NCI-H1105 (cell line): ENCODE measurements at places on chromosomes 2 and 18.

DNA sequence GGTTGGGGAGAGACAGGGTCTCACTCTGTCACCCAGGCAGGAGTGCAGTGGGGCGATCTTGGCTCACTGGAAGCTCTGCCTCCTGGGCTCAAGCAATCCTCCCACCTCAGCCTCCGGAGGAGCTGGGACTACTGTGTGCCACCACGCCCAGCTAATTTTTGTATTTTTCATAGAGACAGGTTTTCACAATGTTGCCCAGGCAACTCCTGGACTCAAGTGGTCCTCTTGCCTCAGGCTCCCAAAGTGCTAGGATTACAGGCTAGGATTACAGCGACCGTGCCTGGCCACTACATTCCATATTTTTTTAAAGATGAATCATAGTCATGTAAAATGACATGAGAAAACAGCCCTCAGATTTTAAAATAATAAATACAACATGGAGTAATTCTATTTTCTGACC lies 32.3 kb downstream of the CWC22 start:
- DNase-seq, result no peak

GRCh38 chr2:63840081-63840784 lies 1.5 kb upstream of the UGP2 start:
- no peak for DNase-seq

DNA sequence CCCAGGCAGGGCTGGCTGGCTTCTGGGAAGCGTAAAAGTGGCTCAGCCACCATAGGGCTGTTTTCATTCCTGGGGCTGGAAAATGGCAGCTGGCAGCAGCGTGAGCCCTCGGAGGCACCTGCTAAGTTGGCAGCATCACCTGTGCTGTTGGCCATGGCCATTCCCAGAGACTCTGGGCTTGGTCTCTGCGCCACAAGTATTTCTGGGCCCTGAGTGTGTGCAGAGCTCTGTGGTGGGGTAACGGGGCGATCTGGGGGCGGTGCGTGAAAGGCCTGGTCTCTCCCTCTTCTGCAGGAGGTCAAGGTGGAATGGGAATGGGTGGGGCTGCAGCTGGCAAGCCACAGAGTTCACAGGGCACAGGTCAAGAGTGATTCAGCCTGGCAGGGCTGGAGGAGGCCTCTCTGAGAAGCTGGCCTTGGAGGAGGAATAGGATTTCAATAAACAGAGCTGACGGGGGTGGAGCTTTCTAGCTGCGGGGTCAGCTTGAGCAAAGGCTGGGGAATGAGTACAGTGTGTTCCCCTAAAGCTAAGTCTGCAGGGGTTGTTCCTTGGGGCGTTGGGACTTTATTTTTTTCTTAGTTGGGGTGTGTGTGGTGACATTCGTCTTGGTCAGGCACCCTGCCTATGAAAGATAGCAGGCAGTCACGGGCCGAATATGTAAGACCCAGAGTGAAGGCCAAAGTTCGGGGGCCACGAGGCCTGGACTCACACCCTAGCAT lies 10.3 kb upstream of the NTSR2 start:
- no peak for DNase-seq

DNA sequence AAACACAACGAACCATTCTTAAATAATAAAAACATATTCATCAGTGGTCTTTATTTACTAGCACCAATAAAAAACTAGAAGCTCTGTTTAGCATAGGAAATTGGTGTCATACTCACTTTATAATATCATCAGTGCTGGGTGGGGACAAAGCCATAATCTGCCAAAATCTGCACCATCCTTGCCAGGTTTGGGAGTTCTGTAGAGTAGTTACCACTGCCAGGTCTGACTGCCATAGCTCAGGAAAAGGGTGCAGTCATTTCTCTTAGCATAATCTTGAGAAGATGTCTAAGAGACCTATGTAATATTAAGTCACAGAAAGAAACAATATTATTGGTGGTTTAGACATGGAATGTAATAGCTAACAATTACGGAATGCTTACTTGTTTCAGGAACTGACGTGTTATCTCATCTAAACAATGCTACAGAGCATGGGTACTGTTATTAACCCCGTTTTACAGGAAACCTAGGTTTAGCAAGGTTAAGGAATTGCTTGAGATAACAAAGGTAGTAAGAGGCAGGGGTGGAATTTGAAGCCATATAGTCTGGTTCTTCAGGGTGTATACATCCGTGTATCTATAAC lies 1.6 kb upstream of the MARCHF7 start:
- no peak for DNase-seq

DNA sequence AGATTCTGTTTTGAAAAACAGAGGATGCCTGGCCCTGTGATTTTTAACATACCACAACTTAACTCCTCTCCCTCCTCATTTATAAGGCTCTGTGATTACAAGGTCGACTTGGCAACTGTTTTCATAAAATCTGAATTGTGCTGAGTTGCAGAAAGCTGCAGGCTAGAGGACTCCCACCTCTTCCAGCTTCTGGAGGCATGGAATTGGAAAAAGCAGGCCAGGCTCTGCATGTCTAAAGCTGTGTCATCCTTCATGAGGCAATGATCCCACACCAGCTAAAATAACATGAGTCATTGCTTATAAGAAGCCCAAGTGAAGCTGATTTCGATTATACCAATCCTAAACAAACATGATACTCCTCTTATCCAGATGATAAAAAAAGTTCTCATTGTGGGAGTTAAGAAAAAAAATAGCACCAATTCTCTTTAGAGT lies 11.7 kb downstream of the ARHGAP28 start:
- no peak for DNase-seq

DNA sequence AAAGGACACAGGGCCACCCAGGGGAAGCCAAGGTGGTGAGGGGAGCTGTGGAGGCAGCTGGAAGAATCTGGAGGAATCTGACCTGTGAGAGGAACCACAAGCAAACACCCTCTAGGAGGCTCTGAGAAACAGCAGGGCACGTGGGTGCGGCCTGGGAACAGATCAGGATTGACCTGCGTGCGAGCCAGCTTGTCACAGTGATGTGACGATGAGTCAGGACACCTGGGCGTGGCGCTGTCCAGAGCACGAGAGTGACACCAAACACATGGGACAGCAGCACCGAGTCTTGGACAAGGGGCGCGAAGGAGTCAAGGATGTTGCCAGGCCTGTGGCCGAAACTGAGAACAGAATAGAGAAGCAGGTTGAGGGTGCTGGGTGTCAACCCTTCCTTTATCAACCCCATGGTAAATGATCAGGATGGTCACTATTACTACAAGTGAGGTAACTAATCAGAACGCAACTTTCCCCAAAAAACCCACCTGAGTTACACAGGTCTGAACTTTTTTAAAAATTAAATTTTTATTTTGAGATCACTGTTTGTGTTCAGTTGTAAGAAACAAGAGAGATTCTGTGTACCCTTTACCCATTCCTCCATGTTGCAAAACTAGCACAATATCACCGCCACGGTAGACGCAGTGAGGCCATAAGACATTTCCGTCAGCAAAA lies 637 bp upstream of the SFT2D3 start:
- DNase-seq, result no peak

GRCh38 chr2:106975641-106976040 lies 89.7 kb upstream of the ST6GAL2 start:
- DNase-seq, result no peak

DNA sequence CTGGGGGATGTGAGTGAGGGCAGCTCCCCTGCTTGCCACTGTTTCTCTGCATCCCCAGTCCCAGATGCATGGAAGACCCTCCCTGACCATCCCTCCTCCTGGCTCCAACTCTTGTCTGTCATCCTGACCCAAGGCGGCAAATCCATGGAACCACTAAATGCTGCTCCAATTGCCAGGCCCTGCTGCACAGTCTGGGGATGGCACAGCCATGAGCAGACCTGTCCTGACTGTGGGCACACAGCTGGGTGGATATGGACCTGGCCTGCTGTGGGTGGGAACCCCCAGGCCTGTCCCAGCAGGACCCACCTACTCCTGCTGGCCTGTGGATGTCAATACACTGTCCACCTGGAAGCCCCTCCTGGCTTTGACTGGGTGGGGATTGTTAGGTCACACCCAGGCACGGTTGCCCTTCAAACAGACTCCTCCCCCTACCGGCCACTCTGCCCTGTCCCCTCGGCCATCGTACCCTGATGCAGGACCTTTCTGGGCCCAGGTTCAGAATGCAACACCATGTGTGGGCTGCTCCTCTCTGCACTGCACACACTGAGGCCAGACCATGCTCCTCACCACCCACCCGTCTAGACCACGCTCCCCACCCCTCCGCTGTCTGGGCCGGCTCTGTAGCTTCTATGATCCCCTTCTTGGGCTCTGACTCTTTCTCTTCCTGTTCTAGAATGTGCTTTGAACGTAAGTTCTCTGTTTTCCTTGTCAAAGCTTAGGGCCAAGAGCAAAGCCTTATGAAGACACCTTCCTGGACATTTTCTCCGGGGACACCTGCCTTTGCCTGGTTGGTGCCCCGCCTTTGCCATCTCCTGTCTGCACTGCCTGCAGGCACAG lies 57.9 kb downstream of the INPP5D start:
- no peak for DNase-seq

GRCh38 chr2:215812966-215813365 lies 200.4 kb downstream of the MREG start:
- DNase-seq, result no peak

DNA sequence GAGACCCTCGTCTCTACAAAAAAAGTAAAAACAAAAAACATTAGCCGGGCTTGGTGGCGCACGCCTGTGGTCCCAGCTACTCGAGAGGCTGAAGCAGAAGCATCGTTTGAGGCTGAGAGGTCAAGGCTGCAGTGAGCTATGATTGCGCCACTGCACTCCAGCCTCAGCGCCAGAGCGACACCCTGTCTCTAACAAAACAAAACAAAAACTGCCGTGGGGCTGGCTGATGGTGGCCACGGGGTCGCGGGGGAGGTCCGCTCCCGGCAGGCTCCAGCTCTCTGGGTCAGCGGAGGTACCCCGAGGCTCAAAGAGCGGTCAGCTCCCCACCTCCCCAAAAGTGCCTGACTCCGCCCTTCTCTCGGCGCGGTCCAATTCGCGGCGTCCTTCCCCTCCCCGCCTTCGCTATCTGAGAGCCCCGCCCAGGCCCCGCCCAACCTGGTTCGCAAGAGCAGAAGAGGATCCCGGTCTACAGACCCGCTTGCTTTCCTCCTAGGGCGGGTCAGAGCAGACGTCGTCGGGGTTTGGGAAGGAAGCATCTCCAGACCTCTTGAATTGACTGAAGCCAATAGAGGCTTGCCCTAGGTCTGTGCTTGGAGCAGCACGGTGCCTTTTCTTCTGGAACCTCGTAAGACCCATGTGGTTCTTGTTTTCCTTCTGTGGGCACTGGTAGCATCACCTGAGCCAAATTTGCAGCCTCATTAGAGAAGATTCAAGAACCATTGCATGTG lies 7.8 kb downstream of the RAX start:
- no peak for DNase-seq

GRCh38 chr18:41955688-41956087 lies 654 bp downstream of the PIK3C3 start:
- DNase-seq, result no peak

- no peak for DNase-seq
Measured at GRCh38 chr2:75632813-75633212, 13.8 kb upstream of the MRPL19 start.

GRCh38 chr2:230124757-230125431 lies 56.2 kb upstream of the SLC16A14 start:
- DNase-seq, result no peak

DNA sequence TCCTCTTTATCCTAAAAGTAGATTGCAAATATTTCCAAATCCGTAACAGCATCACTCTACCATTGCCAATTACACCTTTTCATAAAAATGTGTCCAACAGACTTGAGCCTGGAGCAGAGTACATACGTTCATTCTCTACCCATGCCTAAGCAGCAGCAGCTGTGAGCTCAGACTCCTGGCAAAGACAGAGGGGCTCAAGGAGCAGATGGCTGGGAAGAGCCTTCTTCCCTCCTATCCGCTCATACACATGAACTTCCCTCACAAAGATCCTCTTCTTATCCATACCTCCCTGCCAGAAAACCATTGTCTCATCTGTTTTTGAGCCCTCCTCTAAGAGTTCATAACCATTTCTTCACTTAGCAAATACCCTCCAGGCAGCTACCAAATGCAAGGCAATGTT lies 164.3 kb upstream of the ARL4C start:
- no peak for DNase-seq

GRCh38 chr18:78965917-78966792 lies 13.5 kb upstream of the SALL3 start:
- no peak for DNase-seq

- peak; percentile 66 for DNase-seq
Measured at GRCh38 chr18:35756506-35757117, 175.1 kb downstream of the GALNT1 start.

- no peak for DNase-seq
Measured at GRCh38 chr2:177545981-177546585, 153.5 kb downstream of the AGPS start.

GRCh38 chr2:149422337-149422990 lies 92.1 kb downstream of the LYPD6 start:
- DNase-seq, result no peak

- DNase-seq, result no peak
Measured at GRCh38 chr2:134623796-134624195, 95.0 kb downstream of the TMEM163 start.

GRCh38 chr2:45789317-45789716 lies 137.8 kb downstream of the PRKCE start:
- no peak for DNase-seq

GRCh38 chr2:53672881-53673522 lies 94.6 kb upstream of the CHAC2 start:
- no peak for DNase-seq

GRCh38 chr18:71743634-71744033 lies 800.5 kb downstream of the CBLN2 start:
- DNase-seq, result no peak

GRCh38 chr2:48270209-48270608 lies 259.7 kb upstream of the STON1 start:
- DNase-seq, result no peak
